Epithelial cell of proximal tubule (primary cell): ENCODE measurements at places on chromosomes 5 and 9.

- no peak for DNase-seq
Measured at GRCh38 chr9:18362901-18363685, 110.9 kb upstream of the ADAMTSL1 start.

- no peak for DNase-seq
Measured at GRCh38 chr9:89441986-89442385, 55.9 kb downstream of the SEMA4D start.

GRCh38 chr5:35356725-35357124, 126.4 kb upstream of the PRLR start:
- DNase-seq = no peak

DNA sequence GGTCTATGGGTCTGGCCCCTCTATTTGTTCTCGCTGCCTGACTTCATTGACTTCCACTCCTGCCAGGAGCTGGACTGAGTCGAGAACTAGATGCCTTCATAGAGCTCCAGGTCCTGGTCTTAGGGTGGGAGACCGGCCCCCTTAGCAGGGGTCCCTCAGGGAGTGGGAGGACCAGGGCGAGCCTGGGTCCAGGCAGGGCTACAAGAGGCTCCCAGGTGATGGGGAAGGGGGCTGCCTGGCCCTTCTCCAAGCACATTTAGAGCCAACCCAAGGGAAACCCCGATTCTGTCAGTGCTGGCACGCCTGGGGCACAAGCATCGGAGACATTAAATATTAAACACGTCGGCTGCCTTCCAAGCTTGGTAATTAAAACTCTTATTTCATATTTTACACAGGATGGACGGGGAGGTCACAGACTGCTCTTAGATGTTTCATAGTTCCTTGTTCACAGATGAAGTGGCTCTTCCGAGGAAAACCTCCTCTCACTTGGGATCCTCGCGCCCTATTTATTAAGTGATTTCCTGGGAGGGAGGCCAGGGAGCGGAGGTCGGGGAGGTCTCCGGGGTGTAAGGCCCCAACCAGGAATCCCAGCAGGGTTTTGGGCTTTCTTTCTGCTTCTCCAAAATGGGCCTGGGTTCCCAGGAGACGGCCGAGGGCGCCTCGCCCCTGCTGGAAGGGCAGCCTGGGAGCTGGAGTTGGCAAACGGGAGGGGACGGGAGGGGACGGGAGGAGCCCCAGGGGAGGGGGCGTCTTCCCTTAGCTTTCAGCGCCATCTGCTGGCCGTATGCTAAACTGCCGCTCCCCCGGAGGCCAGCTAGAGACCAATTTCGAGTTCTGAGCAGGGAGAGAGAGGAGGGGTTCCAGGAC, 23.4 kb upstream of the ZBTB43 start:
- no peak for DNase-seq

DNA sequence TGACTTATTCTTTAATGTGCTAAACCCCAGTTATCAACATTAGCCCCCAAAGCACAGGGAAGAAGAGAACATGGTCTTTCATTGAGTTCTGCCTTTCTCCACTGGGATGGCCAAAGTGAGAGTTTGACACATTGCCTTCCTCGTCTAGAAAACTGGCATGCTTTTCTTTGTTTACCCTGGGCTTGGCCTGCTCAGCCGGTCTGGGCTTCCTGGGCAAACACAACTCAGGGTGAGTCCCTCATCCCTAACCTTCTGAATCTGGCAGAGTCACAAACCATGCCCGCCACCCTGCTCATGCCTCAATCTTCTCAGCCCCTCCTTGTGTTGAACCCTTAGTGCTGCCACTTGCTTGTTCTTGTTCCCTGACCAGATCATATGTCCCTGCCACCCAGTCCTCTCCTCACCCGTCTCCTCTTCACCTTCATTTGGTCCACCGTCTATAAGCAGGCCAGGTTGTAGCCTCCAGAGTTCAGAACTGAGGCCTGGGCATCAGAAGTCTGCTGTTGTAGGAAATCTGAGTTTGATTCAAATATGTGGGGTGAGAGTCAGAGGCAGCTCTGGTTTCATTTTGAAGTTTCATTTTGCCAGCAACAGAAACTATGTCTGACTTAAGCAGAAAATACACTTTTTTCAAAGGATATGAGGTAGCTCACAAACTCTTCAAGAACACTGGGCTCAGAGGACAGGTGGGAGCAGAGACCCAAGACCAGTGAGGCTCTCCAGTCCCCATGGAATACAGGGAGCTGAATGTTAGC, 217.6 kb downstream of the NDUFS4 start:
- no peak for DNase-seq

DNA sequence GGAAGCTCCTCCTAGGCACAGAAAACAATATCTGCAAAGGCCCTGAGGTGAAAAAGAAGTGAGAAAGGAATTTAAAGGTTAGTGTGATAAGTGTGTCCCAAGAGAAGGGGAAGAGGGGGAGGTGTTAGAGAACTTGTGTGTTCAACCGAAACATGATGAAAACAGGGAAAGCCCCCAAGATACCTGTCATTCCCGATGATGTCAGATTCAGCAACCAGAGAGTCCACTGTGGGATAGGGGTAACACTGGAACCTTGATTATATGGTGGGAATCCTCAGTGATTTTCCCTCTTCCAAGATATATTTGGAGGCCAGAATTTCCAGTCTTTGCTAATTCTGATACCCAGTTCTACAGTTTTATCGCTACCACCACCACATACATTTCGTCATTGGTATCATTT, 15.5 kb upstream of the BNC2 start:
- DNase-seq = no peak

DNA sequence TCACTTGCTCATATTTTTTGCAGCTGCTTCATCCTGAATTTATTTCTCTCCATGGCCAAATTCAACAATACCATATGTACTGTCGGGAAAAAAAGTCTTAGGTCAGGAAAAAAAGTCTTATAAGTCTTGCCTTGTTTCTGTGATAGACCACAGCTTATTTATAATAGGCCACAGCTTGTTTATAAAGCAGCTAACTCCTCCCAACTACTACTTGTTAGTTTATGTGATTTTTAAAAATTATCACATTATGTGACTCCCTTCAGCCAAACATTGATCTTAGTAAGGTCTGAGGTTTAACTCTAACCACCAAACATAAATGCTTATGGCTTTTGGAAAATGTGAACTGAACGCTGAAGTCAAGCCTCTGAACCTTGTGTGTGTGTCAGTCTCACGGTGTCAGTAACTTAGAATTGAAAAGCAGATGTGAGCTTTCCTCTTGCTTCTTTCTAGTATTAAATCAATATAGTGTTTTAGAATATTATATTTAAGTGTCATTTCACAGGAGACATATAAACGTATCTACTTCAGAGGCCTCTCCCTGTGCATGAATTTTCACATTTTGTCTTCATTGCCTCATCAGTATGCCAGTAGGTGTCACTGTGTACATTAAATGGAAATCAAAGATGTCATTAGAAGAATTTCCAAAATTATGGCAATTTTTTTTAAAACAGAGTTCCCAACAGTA, 51.3 kb downstream of the SNX24 start:
- no peak for DNase-seq

GRCh38 chr9:83920927-83921707, at the start of gene KIF27:
TSS of gene KIF27 (minus strand) at chr9:83921432. CDS start at chr9:83915591, 5,841 bp downstream.
- no peak for DNase-seq

- DNase-seq = no peak
Measured at GRCh38 chr9:132560616-132561202, 21.7 kb upstream of the BARHL1 start.

- peak; percentile 59 for DNase-seq
Measured at GRCh38 chr5:79771387-79771786, 81.8 kb downstream of the CMYA5 start.

- DNase-seq = peak; percentile 75
Measured at GRCh38 chr9:108552459-108553040, 303.2 kb downstream of the ACTL7B start.

- no peak for DNase-seq
Measured at GRCh38 chr9:4657426-4658159, 4.5 kb upstream of the PLPP6 start.

DNA sequence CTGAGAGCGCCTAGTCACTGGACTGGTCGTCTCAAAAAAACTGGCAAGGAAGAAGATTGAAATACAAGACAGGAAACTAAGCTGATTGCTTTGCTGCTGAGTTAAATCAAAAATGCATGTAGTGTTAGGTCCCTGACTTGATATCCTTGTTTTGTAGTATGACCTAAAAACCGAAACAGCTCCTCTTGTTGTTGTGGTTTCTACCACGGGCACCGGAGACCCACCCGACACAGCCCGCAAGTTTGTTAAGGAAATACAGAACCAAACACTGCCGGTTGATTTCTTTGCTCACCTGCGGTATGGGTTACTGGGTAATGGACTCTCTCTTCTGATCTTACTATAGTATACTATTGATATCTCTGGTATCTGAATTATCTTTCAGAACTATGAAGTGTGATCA, 4.3 kb downstream of the MTRR start:
- no peak for DNase-seq

DNA sequence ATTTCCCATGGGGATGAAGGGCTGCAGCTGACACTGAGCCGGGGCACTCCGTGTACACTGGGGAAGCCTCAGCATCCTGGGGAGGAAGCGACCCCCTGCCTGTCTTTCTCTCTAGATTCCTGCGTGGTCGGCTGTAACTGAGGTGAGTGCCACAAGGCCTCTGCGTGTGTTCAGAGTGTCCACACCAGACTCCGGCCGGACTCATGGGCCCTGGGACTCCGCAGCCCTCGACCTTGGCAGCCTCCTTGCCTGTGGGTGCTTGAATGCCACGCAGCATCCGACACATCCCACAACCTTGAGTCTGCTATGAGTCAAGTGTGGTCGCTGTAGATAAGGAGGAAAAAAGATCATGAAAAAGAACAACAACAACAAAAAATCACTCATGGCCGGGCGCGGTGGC, 23.4 kb downstream of the PAEP start:
- DNase-seq = no peak

DNA sequence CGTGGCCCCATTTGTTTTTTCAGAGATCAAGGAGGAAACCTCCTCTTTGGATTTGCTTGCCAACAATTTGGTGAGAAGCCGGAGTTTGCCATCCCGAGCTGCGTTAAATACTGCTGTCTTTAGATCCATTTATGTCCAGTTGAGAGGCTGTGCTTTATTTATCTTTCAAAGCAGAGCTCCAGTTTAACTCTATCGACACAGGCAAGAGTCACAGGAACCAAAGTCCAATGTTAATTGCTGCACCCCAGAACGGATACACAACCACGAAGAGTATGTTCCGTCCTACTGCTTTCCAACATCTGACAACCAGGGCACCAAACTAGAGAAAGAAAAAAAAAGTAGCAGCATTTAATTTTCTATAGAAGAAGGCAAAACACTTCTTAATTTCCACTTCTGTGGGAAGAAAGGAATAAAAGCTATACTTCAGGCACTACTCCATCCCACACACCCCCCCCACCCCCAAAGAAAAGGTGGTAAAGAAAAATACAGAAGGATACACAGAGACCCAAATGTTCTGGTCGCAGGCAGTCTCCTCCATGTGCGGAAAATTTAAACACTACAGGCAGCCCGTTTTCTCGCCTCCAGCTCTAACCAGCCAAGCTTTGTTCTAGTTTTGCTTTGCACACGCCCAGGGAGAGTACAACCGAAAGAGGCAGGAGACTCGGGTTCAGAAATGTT, 1.1 kb downstream of the FEM1C start:
- DNase-seq = no peak

GRCh38 chr5:168706655-168707069, 127.5 kb upstream of the PANK3 start:
- no peak for DNase-seq

DNA sequence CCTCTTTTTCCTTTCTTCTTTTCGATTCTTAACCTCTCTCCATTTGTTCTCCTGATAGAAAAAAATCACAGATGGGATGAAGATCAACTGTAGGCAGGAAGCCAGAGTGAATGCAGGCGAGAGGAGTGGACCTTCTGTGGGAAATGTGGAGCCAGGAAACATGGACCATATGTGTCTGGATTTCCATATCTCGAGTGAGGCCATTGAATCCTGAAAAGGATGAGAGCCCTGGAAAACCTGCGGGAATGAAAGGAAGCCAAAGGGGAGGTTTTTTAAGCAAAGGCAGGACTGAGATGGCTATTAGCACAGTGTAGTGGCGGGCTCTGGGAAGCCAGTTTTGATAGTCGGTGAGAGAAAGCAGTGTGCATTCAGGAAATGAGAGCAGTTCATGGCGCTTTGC, 139.5 kb upstream of the C9orf72 start:
- no peak for DNase-seq

GRCh38 chr5:170861917-170862766, at the start of gene RANBP17:
TSS of gene RANBP17 (plus strand) at chr5:170862018.
- no peak for DNase-seq

DNA sequence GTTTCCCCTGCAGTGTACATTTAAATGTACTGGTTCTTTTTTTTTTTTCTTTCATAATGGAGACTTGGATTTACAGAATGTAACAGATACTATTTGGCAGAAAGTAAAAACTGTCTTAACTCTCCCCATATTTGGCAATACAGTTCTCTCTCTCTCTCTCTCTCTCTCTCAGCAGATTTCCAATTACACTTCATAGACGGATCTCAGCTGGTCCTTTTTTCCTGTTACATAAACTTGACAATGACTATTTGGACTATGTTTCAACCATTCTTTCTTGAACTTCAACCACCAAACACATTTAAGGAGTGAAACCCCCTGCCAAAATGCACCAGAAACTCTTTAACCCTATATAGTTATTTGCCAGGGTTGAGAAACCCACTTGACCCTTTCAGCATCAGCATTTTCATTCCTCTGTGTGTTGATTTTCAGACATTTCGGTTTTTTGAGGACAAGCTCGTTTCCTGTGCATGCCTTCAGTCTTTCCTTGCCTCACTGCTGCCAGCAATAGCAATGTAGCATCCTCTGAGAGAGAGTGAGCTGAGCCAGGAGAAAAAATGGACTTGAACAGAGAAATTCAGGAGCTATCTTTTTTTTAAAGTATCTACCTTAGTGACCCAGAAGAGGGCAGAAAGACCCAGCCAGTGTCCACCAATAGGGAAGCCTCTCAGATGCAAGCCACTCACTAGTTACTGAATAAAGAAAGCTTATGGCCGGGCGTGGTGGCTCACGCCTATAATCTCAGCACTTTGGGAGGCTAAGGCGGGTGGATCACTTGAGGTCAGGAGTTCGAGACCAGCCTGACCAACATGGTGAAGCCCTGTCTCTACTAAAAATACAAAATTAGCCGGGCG, 26.0 kb upstream of the GNA14 start:
- DNase-seq = no peak

- no peak for DNase-seq
Measured at GRCh38 chr9:126783949-126784348, 20.9 kb upstream of the ZBTB43 start.

GRCh38 chr9:75242426-75242825, 154.1 kb downstream of the OSTF1 start:
- no peak for DNase-seq

DNA sequence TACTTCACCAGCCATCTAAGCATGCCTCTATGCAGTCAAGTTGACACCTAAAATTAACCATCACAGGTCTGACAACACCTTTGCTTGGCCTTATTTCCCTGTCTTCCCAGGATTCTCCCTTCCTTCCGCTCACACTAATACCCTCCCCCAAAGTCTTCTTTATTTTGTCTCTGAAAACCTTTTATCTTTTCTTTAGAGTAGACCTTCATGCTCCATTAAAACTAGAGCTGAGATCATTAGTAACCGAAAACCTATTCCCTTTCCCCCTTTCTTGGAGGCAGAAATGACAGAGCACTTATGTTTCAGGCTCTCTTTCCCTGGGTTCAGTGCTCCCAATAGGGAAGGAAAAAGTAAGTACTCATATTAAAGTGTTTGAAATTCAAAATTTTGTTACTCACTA, 423.8 kb downstream of the YTHDC2 start:
- no peak for DNase-seq
